ENCODE measurements at places on chromosomes 11 and 22.

GRCh38 chr11:92955860-92956259 is 13.6 kb upstream of the MTNR1B start:
- DNase-seq: no peak

DNA sequence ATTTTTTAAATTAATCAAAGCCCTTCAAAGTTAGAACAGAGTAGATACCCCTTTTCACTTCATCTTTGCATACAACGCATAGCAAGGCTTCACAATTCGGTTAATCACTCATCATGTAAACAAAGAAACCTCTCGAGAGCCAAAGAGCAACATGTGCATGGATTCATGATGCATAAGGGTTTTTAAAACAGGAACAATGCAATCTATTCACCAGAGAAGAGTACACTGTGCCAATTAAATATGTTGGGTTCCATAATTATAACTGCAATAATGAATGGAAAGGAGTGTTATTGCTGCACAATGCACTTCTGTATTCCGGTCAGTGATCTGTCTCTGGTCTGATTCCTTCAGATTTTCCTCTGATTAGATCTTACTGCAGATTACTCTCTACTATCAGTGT is 45.3 kb downstream of the CADM1 start:
- no peak for DNase-seq

GRCh38 chr11:119315131-119316015 is 1.6 kb downstream of the MCAM start:
- no peak for DNase-seq

DNA sequence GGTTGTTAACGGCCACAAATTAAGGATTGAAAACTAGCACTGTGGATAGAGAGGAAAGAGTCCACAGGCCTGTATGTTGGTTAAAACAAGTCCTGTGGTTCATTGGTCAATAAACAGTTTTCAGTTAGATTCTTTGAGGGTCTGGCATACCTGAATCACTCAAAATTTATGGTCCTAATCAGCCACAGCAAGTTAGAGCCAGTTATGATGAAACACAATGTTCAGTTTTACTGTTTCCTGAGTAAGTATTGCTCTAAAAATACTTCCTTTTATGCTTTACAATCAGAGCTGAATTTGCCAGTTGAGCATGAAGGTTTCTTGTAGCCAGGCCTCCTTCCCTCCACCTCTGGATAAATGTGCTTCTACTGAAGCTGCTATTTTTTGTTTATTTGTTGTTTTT is 12.9 kb upstream of the CAT start:
- no peak for DNase-seq

DNA sequence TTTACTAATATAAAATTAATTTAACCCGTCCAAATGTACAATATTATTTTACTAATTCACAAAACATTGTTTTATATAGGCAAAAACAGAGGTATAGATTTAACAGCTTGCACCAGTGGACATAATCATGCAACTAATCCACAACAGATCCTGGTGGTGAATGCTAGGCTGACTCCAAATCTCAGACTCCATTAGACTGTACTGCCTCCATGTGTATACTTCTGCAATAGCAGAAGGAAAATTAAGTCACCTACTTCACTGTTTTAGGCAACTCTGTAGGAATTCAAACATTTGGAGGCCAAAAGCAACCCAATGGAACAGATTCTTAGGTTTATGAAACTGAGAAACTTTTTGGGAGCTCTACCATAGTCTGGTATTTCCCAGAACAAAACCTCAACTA is 30.0 kb upstream of the RAB39A start:
- no peak for DNase-seq
